ENCODE measurements at places on chromosomes 16 and 17. TPM values are rescaled to one million over a fixed set of nuclear protein-coding genes. Genes with fewer than 3 reads are reported as not detected.

CACNG4 gene
- 8.7 TPM for total RNA-seq

DNA sequence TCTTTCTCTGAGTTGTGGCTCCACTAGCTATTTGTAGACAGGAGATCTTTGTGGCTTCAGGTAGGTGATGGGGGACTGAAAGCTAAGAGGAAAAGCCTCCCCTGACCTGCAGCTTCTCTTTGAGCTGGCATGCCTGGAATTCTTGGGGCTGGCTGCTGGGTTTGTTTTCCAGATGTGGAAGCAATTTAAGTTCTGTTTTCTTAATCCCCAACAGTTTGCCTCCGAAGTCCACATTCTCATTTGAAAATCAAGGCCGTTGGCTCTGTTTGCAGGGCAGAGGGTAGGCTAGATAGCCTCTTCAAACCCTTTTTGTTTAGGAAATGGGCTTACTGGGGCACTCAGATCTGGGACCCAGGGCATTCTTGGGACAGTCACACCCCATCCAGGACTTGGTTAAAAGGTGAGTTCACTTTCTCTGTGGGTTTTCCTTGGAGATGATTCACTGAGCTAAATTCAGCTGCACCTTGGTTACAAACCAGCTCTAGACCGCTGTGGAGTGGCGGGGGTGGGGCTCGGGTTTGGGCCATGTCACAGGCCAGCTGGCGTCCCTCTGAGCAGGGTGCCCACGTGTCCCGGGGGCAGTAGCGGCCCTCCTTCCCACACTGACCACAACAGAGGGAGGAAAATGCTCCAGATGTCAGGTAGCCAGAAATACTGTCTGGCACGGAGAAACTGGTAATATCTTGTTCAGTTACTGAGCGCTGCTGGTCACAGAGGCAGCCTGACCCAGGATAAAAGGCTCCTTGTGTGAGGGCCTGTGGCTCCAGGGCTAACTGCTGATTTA is 108.5 kb downstream of the RAB11FIP4 start:
- no peak for DNase-seq
- peaks cover 33% of the 10 kb centered on the region for H3K4me1 ChIP-seq
- H3K4me3 ChIP-seq: no peak overlapping the region

GRCh38 chr17:46152423-46152822 is 40.8 kb downstream of the KANSL1 start:
- peaks cover 56% of the 10 kb centered on the region for H3K4me1 ChIP-seq
- H3K36me3 ChIP-seq: peaks cover 3% of the 10 kb centered on the region
- H3K27ac ChIP-seq: peak overlapping the region; percentile 33

- H3K4me1 ChIP-seq: peaks cover 6% of the 10 kb centered on the region
- DNase-seq: no peak
- H3K27me3 ChIP-seq: peaks cover 71% of the 10 kb centered on the region
- no peak overlapping the region for H3K27ac ChIP-seq
- no peaks in the 10 kb centered on the region for H3K36me3 ChIP-seq
These were observed 543 bp downstream of the ARHGAP23 start for GRCh38 chr17:38428643-38429371.

DNA sequence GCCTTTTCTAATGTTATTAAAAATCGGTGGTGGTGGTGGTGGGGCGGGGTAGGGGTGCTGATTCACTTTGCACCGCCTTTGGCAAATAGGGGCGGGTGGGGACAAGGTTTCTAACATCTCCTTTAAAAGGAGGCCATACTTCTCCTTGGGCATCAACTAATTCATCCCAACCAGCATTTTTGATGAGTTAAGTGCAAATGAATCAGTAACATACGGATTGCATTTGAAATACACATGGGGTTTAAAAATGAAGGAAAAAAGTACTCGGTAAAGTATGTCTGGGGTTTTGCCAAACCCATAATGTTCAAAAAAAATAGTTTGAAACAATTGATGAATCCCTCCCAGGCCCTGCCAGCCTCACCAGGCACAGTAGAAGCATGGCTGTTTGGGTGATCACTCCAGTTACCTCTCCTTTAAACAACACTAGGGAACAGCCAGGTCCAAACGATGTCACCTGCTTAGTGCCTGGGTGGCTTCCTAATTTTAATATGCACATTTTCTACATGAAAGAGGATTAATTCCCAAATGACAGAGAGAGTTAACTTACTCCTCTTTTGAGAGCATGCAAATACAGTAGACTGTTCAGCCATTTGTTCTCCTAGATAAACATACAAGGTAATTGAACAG is 107.2 kb downstream of the ANKFN1 start:
- H3K27ac ChIP-seq: no peak overlapping the region
- peaks cover 19% of the 10 kb centered on the region for H3K4me1 ChIP-seq
- no peak for DNase-seq
- no peak overlapping the region for H3K4me3 ChIP-seq
- H3K36me3 ChIP-seq: no peaks in the 10 kb centered on the region
